ENCODE measurements at places on chromosomes 4 and X.

DNA sequence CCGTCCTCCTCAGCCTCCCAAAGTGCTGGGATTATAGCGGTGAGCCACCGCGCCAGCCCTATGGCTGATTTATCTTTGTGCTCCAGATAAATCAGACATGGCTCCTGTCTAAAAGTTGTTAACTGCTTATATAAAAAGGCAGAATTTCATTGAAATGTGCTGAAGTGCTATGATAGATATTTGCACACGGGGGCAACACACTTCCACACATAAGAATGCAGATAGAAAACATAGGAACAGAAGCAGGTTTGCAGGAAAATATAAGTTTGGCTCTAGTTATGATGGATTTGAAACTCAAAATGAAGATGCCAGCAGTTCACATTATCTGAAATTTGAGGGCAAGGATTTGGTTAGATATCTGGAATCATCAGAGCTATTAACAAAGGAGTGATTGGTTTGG lies 163.1 kb upstream of the SLITRK2 start:
- DNase-seq = no peak

DNA sequence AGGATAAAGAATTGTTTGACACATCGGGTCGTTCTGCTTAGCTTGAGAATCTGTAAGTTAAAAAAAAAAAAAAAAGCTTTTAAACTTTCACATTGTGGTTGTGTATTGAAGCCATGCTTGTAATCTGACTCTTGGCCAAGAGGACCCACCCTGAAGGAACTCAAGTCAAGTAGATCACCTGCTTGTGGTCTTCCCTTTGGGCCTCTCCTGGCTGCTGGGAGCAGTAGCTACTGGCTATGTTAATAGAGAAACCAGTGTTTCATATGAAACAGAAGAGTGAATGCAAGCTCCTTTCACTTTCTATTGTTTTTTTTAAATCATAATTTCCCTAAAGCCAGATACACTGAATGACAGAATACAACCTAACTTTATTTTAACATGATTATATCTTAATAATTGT lies 402.4 kb upstream of the NDST4 start:
- no peak for DNase-seq

DNA sequence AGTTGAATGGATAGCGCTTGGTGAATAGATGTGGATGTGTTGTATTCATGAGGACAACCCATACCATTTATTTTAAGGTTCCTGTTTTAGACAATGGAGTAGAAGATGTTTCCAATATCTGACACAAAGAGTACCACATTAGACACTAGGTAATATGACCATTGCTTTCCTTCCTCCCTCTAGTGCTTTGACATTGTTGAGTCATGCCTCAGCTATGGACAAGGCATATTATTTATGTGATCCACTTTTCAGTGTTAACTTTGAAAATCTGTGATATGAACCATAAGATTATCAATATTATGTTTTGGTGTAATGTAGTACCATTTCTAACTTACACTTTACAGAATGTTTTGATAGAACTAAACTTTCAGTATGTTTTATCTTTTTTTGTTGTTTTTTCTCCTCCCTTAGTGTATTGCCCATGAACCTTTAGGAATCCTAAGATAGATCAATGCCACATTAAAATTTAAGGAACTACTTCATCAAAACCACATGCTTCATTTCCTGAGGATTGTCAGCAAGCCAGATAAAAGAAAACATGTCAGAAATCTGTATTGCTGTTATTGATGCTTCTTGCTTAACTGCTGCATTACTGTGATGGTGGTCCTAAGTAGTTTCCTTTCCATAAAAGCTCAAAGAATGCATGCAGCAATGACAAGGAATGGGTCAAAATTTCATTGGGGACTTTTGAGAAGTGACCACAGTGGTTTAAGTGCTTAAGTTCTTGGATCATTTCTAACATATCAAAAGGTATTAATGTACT lies 105.0 kb downstream of the PCDH7 start:
- no peak for DNase-seq

DNA sequence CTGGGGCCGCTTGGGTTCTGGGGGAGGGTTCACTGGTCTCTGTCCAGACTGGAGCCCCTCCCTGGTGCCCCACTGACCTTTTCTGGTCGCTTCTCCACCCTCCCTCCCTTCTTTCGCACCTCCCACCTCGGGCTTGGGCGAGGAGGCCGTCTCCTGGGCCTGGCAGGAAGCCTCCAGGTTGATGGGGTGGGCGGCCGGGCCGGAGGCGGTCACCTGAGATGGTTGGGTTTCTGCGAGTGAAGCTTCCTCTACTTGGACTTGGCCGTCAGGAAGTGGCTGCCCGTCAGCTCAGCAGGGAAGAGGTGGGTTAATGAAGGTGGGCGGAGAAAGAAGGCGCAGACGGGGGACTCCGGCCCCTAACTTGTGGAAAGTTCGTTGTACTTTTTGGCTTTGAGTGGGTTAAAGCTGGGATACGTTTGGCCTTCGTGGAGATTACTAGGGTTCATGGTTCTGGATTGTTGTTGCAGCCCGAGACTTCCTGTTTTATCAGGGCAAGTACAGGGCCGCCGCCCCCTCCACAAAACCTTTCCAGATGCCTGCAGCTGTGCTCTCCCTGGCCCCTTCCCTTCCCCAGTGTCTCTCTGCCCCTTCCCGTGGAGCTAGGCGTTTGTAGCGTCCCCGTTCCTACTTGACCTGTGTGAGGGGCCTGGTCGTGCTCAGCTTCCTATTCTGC lies 1.2 kb downstream of the AKAP17A start:
- peak; percentile 73 for DNase-seq

DNA sequence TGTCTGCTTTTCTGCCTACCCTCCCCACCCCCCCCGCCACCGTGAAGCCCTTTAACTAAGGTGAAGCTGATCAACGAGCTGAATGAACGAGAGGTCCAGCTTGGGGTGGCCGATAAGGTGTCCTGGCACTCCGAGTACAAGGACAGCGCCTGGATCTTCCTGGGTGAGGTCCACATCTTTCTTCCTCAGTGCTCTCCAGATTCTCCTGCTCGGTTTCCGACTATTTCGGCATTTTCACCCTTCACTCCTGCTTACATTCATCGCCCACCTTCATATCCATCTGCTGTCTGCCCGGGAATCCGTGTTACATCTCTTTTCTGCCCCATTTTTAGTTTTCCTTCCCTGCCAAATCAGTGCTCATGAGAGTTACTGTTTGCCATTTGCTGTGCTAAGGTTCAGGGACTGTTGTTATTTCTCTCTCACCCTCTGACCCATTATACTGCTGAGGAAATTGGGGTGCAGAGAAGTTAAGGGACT lies 459 bp downstream of the RBMX2 start:
- DNase-seq = no peak

- peak; percentile 30 for DNase-seq
Observed at GRCh38 chr4:83771113-83771705, 235.3 kb downstream of the GPAT3 start.

DNA sequence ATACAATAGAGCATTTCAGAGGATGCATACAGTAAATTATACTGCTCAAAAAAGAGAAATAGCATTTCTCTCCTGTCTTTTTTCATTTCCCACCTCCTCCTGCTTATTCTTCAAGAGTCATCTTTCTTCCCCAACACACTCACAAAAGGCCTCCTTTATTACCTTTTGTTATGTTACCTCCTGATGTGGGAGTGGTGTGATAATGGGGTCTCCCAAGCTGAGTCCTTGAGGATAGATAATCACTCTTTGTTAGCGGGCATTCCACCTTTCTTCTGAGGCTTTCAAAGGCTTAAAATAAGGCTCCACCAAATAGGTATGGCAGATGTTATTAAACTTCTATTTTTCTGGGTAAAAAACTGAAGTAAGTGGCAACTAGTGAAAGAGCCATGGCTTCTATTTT lies 159.8 kb downstream of the CPEB2 start:
- DNase-seq = no peak

- DNase-seq = no peak
Observed at GRCh38 chr4:100823993-100824323, 306.1 kb upstream of the EMCN start.

DNA sequence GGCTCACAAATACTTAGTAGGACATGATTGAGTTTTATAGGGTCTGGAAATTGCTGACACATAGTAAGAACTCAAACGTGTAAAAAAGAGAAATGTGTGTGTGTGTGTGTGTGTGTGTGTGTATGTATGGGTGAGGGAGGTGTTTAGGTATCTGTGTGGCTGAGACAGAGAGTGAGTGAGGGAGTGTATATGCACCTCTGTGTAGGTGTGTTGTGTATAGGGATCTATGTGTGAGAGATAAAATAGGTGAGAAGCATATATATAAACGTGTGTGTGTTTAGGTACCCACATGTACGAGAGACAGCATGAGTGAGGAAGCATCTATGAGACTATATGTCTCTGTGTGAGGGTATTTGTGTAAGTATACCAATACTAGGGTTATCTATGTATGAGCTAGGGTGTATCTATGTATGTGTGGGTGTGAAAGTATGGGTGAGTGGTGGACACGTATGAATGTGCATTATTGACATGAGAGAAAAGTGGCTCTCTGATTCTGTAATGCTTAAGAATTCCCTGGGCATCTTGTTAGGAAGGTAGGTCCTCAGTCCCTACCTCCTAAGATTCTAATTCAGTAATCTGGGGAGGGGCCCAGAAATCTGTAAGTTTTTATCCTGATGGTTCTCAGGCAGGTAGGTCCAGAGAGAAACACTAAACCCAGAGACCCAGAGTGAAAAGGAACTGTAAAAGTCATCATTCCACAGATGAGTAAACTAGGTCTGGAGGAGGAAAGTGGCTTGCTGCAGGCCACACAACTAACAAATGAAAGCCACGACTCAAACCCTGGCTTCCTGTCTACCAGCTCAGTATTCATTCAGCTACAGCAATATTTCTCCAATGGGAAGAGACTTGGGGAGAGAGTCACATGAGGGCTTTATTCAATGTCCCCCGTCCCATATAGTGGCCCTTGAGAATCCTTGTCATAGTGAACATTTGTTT lies 237.0 kb downstream of the IDS start:
- DNase-seq = no peak

DNA sequence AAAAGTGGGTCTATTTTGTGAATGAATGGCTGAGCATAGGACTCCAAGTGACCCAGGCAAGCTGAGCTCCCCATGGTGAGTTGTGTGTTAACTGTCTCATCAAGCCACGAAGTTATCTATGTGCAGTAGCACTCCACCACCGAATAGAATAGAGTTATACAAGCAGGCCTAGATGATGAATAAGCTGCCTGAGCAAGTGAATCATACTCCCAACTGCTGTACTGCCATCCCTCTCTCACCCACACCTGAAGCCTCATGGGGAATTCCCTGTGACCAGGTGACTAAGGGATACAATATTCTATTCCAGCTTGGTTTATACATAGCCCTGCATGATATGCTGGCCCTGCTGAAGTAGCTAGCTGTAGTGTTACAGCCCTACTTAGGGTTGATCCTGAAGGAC lies 38.7 kb downstream of the KDM5C start:
- DNase-seq = no peak
